ENCODE measurements at places on chromosomes 7 and 10.

DNA sequence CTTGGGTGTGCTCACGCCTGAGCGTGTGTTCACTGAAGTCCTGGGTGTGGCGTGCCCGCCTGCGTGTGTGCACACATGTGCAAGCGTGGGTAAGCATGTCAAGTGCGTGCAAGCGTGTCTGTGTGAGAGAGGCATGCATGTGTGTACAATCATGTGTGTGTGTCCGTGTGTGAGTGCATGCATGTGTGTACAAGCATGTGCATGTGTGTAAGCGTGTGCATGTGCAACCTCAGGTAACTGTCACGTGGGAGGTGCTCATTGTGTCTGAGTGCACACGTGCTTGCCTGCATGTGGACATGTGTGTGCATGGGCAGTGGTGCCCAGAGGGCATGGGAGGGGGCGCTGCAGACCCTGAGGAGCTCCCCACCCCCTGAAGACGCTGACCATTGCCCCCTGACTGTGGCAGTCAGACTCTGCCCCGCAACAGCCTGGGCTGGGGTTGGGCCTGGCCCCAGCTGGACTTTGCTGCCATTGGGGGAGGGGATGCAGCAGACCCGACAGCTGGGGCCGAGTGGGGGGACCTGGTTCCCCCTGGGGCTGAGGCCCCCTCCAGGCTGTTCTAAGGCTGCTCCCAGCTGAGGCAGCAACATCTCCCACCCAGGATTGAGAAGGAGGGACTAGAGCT lies 88.1 kb downstream of the UNCX start:
- no peak for DNase-seq

DNA sequence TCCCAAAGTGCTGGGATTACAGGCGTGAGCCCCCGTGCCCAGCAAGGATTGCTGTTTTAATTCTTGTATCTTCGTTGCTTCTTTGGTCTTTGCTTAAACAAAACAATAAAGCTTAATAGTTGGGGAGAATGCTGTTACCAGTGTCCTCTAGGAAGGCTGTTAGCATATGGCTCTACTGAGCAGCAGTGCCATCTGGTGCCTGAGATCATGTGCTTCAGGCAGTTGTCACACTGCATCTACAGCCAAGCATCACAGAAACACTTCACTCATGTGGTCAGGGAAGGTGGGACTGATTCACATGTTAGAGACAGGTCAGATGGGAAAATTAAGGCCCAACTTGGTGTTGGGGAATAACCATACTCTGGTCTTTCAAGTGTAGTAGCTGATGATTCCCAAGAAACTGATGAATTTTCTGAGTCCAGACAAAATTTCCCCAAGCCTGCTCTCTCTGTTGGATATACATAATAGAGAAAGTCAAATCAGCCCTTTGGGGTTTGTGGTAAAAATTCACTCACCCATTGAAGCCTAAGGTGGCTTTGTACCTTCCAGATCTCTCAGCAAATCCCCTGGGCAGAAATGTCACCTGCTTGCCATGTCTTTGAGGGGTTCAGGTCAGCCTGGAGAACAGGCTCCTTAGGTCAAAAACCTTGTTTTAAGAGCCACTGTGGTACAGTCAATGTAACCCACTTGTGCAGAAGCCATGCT lies 28.4 kb downstream of the UBE2D4 start:
- DNase-seq, result peak; percentile 2

- peak; percentile 2 for DNase-seq
Measured at GRCh38 chr10:129784291-129784690, 179.8 kb downstream of the EBF3 start.

DNA sequence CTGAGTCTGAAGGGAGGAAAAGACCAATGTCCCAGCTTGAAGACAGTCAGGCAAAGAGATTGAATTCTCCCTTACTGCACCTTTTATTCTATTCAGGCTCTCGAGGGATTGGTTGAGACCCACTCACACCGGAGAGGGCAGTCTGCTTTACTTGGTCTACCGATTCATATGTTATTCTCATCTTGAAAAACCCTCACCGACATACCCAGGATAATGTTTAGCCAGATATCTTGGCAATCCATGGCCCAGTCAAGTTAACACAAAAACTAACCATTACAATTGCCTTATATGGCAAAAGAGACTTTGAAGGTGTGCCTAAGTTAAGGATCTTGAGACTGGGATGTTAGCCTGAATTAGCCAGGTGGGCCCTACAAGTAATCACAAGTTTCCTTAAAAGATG lies 53.8 kb upstream of the BET1 start:
- DNase-seq, result no peak

- DNase-seq, result no peak
Measured at GRCh38 chr10:119282446-119282845, 75.1 kb downstream of the GRK5 start.

GRCh38 chr10:23955456-23956225 lies 253.3 kb upstream of the KIAA1217 start:
- no peak for DNase-seq

GRCh38 chr7:55533050-55533728 lies 39.1 kb downstream of the VOPP1 start:
- peak; percentile 95 for DNase-seq

GRCh38 chr7:49840751-49841405 lies 67.4 kb downstream of the VWC2 start:
- no peak for DNase-seq

GRCh38 chr10:110966146-110966545 lies 46.7 kb downstream of the SHOC2 start:
- DNase-seq, result no peak

DNA sequence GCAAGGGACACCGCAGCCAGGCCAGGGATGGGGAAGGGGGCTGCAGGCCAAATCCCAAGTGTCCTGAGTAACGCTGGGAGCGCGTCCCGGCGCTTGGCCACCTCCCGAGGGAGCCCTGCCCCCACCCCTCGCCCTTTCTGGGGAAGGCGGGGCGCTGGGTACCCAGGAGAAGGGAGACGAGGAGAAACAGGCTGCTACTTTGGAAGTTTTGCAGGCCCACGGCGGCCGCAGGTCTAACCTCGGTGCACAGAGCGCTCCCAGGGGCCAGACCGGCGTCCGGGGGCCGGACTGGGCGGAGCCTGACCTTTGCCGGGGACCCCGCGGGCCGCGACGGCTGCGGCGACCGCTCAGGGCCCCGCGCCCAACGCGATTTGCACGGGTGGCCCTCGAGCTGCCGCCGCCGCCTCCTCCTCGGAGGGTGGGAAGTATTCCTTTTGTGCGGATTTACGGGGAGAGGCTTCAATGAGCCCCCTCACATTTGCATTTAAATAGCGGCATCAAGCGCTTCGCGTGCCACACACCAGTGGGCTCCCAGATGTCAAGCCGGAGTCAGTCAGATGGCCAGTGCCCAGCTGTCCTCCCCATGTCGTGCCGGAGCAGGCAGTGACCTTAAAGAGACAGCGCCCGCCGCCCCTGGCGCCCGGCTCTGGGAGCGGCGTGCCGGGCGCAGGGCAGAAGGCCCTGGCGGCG lies 3.0 kb upstream of the EBF3 start:
- DNase-seq, result no peak

DNA sequence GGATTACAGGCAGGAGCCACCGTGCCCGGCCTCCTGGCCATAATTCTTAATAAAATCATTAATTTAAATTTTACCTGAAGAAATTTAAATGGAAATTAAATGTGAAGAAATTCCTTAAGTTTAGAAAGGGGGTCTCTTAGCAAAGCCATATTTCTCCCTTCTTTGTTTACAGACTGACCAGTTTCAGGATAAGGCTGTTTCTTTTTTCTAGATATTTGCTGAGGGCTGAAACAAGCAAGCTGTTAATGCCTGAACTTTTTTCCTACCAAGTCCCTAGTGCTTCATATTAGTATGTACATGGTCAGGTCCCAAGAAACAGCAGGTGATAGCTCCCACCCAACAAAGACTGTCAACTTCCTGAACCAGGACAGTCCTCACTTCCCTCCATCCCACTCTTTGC lies 18.1 kb upstream of the PDIA4 start:
- DNase-seq, result no peak

DNA sequence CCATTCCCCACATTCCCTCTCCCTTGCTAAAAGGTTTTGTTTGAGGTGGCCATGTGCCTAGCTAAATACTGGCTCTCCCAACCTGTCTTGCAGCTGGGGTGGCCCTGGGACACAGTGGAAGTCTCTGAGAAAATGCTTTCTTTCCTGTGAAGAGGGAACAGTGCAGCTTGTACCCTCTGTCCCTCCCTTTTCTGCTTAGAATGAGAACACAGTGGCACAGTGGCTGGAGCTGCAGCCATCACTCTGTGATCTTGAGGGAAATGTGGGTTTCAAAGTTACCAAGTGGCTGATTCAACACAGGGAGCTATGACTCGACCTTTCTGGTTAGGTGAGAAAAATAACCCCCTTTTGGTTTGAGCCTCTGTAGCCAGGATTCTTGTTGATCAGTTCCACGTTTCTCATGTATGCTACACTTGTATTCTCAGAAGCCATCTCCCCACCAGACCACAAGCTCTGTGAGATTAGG lies 62.7 kb upstream of the CARD11 start:
- no peak for DNase-seq

DNA sequence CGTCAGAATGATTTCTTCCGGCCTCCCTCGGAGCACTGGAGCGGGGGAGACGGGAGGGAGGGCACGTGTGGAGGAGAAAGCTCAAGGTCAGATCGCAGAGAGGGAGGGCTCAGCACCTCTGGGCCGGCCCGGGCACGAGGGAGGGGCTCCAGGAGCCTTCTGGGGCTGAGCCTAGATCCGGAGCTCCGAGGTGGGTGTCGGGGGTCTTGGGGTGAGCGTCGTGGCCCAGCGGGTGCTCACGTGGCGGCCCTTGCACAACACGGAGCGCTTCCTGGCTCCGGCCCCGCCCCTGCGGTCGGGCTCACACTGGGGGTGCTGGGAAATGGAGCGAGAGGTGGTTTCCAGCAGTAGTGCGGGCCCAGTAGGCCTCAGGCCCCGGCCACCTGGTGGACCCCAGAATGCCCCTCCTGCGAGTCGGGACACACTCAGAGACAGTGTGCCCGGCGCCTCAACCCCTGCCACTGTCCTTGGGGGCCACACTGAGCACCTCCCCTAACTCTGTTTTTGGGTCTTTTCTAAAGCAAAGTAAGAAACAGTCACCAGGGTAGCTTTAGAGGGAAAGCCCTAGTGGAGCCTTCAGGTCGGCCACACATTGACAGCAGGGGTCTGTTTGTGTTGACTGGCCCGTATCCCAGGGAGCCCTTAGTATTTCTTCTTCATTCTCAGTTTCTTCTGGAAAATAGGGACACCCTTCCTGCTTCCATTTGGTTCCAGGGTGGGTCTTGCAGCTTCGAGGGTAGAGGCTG lies 798 bp downstream of the PPIF start:
- DNase-seq, result peak; percentile 81

- no peak for DNase-seq
Measured at GRCh38 chr10:130814610-130815009, 496.9 kb downstream of the TCERG1L start.

GRCh38 chr10:2356670-2357069 lies 619.3 kb upstream of the ADARB2 start:
- DNase-seq, result no peak

- DNase-seq, result no peak
Measured at GRCh38 chr10:42790835-42791234, 8.2 kb downstream of the BMS1 start.

DNA sequence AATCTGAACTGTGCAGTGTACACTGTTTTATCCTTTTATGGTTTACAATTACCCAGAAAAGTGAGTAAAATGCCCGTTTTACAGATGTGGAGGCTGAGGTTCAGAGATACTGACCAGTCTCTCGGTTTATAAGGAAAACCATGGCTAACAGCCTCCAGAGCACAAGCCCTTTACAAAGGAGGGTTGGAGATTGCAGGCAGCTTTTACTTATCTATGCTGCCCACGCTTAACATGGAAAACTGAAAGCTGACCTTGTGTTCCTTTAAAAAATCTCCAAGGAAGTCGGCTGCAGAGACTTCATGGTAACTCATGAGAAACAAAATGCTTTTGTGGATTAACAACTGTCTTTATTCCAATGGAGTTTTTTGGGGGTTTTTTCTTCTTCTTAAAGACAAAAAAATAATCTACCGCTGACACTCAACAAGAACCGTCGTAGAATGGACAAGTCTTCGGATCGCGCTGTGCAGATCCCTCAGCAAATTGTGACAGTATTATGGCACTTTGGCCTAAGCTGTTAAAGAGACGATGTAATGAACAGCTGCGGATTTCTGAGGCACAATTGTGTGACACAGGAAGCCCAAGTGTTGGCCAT lies 654 bp upstream of the SLF2 start:
- peak; percentile 33 for DNase-seq

DNA sequence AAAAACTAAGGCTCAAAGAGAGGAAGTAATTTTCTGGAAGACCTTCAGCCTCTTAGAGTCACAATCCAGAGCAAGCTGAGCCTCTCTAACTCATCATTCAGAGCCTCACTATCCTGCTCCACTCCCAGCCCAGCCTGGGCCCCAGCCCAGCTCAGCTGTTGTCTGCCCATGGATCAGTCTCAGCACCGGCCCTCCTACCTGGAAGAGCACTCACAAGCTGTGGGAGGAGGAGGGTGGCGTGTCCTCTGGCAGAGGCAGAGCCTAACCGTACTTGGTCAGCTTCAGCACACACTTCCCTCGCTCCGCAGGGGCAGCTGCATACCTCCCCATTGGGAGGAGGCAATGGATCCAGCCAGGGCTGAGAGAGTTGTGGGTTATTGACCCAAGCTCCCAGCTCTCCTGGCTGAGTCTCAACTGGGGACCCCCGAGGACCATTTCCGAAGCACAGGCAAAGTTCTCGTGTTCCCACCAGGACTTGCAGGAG lies 66.7 kb upstream of the GPR26 start:
- DNase-seq, result no peak

GRCh38 chr7:155426543-155427410 lies 31.2 kb upstream of the EN2 start:
- no peak for DNase-seq

- no peak for DNase-seq
Measured at GRCh38 chr7:128005117-128005516, 26.1 kb downstream of the LRRC4 start.

GRCh38 chr7:150978126-150978789 lies at the start of gene KCNH2:
KCNH2 (minus strand) TSS chr7:150978321; CDS start chr7:150977913, 408 bp downstream.
- no peak for DNase-seq

DNA sequence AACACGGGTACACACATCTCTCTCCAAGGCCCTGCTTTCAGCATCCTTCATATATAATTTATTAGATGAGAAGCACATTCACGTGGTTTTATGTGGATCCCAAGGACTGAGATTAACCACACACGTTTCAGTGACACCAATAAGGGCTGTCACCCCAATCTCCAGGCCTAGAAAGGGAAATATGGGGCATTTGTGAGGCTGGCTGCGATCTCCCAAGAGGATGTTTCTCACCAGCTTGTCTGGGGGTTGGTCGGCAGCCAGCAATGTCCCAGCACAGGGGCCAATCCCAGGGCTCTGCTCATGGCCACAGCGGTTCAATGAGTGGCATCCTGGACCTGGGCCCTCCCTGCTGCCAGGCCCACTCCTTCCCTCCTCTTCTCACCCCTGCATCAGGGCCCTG lies 115.5 kb downstream of the ITIH5 start:
- no peak for DNase-seq

GRCh38 chr10:3432081-3432825 lies 259.7 kb upstream of the PITRM1 start:
- DNase-seq, result no peak

DNA sequence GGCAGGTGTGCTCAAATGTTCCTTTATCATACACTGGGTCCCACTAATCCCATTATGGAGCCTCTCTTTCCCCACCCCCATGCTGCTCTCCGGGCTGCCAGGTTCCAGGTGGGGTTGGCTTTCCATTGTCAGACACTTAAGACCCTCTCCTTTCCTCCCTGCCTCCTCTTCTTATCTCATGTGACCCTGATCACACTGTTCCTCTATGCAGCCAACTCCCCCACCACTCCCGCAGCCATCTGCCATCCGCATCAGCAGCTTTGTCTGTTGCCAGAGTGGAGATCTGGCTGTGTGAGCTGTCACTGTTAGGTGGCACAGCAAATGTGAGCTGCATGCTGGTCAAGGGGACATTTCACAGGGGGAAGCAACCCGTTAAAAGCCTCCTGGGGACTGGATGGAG lies 391.4 kb downstream of the TNS3 start:
- no peak for DNase-seq

- DNase-seq, result no peak
Measured at GRCh38 chr7:142519079-142520078, 229.9 kb upstream of the PRSS1 start.
